ENCODE measurements at places on chromosomes 16 and 17.

DNA sequence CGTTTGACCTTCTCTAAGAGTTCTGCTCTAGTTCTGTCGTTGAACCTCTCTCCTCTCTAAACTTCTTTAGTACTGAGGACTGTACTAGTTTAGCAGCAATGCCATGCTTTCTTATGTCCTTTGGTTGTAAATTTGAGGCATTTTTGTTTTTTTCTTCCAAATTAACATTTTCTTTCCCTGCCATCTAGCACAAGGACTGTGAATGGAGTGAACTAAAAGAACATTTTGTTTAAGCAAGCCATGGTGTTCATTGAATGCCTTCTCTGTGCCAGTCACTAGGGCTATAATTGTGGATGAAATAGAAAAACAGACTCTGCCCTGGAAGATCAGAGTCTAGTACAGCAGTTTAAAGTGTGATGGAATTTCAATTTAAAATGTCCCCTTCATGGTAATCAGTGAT is 137.9 kb downstream of the FTO start:
- DNase-seq: no peak

DNA sequence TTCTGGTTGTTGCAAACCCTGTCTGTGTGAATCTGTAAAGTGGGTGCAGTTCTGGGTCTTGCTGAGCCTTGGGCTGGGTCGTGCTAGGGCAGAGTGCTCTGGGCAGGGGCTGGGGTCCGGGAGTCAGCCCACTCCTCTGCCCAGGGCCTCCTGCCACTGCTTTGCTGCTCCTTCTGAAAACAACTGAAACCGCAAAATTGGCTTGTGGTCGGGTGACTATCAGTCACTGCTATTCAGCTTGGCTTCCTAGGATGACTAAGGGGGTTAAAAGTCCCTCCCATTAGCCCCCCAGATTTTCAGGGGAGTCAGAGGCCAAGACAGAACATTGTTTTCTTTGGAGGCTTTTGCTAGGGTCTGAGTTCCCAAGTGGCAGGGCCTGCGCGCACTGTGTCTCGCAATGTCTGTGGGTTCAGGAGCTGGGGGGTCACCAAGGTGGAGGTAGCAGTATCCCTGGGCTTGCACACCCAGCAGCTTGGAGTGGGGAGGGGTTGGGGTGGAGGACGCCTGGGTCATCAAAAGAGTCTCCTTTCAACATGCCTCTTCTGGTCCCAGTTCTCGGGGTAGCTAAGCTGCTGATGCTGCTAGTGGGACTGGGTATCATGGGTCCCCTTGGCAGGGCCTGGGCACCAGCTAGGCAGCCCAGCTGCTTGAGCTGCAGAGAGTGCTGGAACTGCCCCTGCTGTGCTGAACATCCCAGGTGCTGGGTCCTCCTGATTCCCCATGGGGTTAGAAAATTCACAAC is 13.5 kb upstream of the TBX21 start:
- peak; percentile 18 for DNase-seq

GRCh38 chr17:79073016-79073705 is 1.5 kb upstream of the ENGASE start:
- no peak for DNase-seq

GRCh38 chr16:17358355-17358754 is 112.4 kb downstream of the XYLT1 start:
- no peak for DNase-seq

- DNase-seq: no peak
These were observed 20.6 kb downstream of the ESRP2 start for GRCh38 chr16:68215302-68215701.

GRCh38 chr17:79848370-79848766 is 9.1 kb upstream of the CBX4 start:
- DNase-seq: no peak

DNA sequence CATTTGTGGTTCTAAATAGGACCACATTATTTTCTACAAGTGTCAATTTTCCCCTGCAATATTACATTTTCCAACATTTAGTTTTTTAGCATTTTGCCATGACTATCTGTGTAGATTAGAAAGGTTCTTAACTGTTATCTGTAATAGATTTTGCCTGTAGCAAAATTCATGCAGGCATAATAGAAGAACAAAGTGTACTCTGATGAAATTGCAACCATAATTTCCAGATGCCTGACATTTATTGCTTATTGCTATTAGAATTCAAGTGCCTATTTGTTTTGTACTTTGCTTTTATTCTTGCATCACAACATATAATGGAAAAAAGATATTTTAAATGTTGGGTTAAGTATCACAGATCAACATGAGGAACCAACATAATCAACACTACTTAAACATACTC is 337.7 kb downstream of the TOX3 start:
- no peak for DNase-seq

- DNase-seq: peak; percentile 51
These were observed 5.9 kb upstream of the XYLT1 start for GRCh38 chr16:17476414-17477259.

GRCh38 chr16:77273-77806 is 685 bp upstream of the MPG start:
- no peak for DNase-seq

- DNase-seq: peak; percentile 77
These were observed 186.5 kb downstream of the STX8 start for GRCh38 chr17:9389111-9389527.

- no peak for DNase-seq
These were observed 545.2 kb upstream of the CDH11 start for GRCh38 chr16:65667011-65667578.

GRCh38 chr17:9125722-9126121 is 104.4 kb downstream of the NTN1 start:
- no peak for DNase-seq

GRCh38 chr16:30025156-30025555 is 2.2 kb downstream of the C16orf92 start:
- no peak for DNase-seq

DNA sequence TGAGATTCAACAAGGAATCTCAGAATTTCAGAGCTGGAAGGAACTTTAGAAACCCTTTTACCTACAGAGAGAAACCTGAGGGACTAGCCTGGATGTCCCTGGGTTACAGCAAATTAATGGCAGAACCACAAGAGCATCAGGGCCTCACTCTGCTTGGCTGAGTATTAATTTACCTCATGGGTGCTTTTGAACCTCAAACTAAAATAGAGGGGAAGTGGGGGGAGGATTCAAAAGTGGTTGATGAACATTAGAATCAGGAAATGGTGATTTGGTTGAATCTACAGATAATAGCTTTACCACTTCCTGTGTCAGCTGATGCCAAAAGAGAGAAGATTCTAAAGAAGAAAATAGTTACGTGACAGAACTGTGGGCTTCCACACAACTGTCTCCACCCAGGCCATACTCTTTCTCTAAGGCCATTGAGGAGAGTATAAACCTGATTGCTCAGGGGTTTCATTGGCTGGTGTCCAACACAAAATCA is 11.3 kb upstream of the SKAP1 start:
- DNase-seq: no peak

- DNase-seq: no peak
These were observed 95.6 kb downstream of the WSCD1 start for GRCh38 chr17:6165806-6166205.

GRCh38 chr16:59719121-59719520 is 985.0 kb upstream of the GOT2 start:
- DNase-seq: no peak

DNA sequence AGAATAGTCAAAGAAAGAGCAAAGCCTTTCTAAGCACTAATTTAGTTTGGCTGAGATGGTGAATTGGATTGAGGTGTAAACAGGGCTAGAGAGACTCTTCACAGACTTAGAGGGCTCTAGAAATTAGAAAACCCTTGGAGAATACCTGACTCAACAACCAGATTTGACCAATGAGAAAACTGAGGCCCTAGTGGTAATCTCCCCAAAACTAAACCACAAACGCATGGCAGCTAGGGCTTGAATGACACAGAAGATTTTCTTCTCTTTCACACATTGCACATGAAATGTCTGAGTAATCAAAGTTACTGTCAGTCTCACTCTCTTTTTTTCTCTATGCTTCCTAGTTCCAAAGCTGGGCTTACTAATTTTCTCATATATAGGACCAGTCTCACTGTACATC is 314.5 kb upstream of the KCNJ16 start:
- no peak for DNase-seq

DNA sequence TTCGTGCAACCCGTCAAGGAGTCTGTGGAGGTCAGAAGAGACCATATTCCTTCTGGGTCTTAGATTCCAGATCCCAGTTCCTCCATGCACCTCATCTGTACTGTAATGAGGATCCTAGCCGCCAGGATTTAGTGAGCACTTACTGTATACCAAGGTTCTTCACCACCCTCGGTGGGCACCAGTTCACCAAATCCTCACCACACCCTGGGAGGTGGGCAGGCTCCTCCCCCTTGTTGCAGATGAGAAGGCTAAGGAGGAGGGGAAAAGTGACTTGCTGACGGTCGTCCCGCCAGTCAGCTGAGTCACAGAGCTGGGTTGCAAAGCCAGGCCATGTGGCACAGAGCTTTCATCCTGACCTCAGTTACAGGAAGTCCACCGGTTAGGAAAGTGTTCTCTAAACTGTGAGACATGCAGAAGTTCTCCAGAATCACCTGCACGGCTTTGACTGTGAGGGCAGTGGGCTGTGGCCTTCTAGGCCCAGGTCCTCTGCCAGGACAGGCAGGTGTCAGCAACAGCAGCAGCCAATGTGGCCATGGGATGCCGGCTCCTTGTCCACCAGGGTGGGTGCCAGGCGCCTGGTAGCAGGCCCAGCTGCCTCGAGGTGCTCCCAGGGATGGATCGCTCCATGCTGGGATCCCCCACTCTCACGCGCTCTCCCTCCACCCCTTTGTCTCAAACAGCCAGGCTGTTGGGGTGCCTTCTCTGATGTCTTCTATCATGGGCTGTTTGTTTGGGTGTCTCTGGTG is 240.3 kb upstream of the GSE1 start:
- no peak for DNase-seq

GRCh38 chr17:47801176-47801765 is 20.3 kb downstream of the OSBPL7 start:
- no peak for DNase-seq

GRCh38 chr16:3578121-3578520 is 918 bp upstream of the NLRC3 start:
- DNase-seq: no peak

DNA sequence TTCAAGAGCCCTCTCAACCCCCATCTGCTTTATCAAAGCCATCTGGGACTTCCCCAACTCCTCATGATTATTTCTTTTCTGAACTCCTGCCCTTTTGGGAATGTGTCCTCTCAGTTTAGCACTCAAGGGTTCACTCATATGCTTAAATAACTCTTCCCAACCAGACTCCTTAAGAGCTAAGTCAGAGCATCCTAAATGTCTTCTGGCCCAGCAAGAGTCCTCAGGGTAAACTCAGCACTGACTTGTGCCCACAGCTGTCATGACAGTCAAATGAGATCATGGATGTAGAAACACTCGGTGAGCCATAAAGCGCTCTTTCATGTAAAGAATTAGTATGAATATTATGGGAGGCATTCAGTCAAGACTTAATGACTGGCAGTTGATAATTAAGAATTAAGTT is 85.9 kb downstream of the TEX14 start:
- DNase-seq: no peak

DNA sequence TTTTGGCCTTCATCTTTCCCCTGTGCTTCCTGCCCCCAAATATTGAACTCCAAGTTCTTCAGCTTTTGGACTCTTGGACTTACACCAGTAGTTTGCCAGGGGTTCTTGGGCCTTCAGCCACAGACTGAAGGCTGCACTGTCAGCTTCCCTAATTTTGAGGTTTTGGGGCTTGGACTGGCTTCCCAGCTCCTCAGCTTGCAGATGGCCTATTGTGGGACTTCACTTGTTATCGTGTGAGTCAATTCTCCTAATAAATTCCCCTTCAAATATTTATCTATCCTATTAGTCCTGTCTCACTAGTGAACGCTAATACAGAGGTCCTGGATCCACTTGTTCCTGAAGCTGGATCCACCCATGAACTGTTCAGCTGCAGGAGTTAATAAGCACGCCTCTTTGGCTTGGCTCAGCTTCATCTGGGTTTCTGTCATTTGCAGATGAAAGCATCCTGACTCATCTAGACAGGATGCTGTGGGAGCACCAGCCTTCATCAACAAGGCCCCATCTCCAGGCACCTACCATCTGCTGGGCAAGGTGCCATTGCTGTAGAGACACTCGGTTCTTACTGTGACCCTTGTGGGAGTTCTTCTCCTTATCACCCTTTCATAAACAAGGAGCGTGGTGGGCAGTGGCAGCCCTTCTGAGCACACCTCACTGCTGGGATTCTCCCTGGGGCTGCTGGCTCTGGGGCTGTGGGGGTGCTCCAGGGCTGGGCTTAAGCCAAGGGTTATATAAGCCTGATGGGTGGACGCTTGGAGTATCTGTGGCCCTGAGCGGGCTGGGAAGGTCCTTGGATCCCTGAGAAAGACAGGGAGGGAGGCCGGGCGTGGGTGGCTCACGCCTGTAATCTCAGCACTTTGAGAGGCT is 23.1 kb downstream of the LAT start:
- peak; percentile 50 for DNase-seq

DNA sequence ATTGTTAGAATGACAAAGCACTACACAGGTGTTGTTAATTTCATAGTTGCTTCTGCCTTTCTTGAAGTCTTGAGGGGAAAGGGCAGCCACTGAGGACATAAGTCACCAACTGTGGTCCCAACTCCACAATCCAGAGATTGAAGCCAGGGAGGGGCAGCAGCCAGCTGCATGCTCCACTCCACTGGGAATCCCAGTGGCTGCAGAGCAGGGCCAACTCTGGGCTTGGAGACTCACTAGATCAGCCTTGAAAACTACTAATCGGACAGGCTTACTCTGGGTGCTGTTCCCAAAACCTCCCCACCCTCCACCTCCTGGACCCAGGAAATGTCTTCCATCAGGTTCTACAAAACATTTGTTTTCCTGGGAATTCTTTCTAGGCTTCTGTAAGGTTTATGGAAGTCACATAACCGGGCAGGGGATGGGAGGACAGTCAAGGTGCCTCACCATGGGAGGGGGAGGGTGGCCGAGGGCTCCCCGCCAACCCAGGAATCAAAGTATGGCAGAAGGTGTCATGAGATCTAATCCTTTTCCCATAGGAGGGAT is 68.0 kb downstream of the MYH13 start:
- DNase-seq: no peak

GRCh38 chr16:6106061-6106460 is 1008.5 kb upstream of the EEF2KMT start:
- no peak for DNase-seq

- DNase-seq: no peak
These were observed 26.9 kb upstream of the PHB1 start for GRCh38 chr17:49441578-49441977.

- no peak for DNase-seq
These were observed 1.6 kb upstream of the IGFALS start for GRCh38 chr16:1794908-1795666.

- peak; percentile 93 for DNase-seq
These were observed 57.4 kb downstream of the HS3ST3A1 start for GRCh38 chr17:13544292-13544691.

GRCh38 chr17:38451840-38452529 is 23.7 kb downstream of the ARHGAP23 start:
- DNase-seq: peak; percentile 79

GRCh38 chr16:69087161-69087581 is 18.3 kb upstream of the HAS3 start:
- no peak for DNase-seq

Measured in AG04450 (cell line).